ENCODE measurements at places on chromosomes 3 and 15. TPM values are rescaled to one million over a fixed set of nuclear protein-coding genes. Genes with fewer than 3 reads are reported as not detected.
A peak's percentile ranks its signal among the peaks of the same experiment; 100 is the strongest.

REC114 gene
- total RNA-seq: not detected

SLC28A2 gene
- total RNA-seq: 0.08 TPM

PLSCR5 gene
- total RNA-seq: not detected

TGM4 gene
- 0.18 TPM for total RNA-seq

GOLGA8T gene
- not detected for total RNA-seq

RPSA gene
- total RNA-seq: 1,960 TPM

PLA2G4E gene
- not detected for total RNA-seq

NEK11 gene
- 2.2 TPM for total RNA-seq

DNA sequence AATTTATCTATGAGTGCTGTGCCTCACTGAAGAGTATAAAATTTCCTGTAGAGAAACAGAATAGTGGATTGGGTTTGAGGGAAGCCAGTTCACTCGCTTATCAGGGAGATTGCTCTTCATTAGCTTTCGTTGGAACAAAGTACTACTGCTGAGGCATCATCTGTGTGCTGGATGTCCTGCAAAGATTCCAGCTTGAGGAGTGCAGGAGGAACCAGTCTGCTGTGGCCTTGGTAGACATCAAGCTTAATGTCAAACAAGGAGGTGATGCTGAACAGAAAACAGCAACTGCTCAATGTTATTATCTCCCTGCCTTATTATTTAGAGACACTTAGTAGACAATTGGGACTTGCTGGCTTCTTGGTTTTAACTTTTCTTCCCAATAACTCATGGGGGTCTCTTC lies 297.5 kb upstream of the DPH6 start:
- no peak for DNase-seq
- no peaks in the 10 kb centered on the region for H3K4me1 ChIP-seq
- H3K4me3 ChIP-seq: no peak overlapping the region
- H3K27ac ChIP-seq: no peak overlapping the region
- no peaks in the 10 kb centered on the region for H3K27me3 ChIP-seq

DNA sequence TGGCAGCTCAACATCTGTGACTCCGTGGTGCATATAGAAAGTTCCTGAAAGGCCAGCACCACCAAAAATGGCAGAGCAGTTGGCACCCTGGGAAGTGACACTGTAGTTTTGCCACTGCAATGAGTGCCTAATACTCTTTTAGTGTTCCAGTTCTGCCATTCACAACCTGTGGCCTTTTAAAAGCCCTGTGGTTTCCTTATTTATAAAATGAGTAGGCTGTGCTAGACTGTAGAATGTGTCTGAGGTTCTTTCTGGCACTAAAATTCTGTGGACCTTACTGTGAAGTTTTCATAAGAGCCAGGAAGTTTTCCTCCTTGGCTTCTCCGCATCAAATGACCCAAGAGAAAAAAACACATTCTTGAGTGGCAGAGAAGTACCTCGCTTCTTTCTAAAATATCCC lies 74.1 kb downstream of the MME start:
- no peak overlapping the region for H3K4me3 ChIP-seq
- no peaks in the 10 kb centered on the region for H3K27me3 ChIP-seq
- DNase-seq: no peak
- no peaks in the 10 kb centered on the region for H3K4me1 ChIP-seq

- peaks cover 49% of the 10 kb centered on the region for H3K4me1 ChIP-seq
- H3K36me3 ChIP-seq: no peaks in the 10 kb centered on the region
- peak overlapping the region; percentile 87 for H3K4me3 ChIP-seq
Measured at GRCh38 chr15:66704019-66704802, 2.2 kb downstream of the SMAD6 start.

DNA sequence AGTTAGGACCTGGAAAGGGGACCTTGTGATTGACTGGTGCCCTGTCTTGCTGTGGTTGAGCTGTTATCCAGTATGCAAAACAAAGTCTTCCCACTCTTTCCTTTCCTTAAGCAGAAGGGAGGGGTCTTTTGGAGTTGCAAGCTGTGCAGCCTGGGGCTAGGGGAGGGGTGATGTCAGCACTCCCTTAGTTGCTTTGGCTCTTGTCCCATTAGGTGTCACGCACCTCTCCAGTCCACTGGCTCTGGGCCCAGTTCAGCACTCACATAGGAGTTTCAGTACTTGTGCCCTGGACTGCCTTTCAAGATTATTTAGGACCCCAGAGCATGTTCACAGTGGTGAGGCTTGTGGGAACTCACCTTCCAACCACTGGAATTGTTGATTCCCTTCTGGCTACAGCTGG lies 238.5 kb downstream of the DOCK3 start:
- no peak overlapping the region for H3K4me3 ChIP-seq
- peaks cover 4% of the 10 kb centered on the region for H3K27me3 ChIP-seq
- H3K36me3 ChIP-seq: no peaks in the 10 kb centered on the region
- H3K27ac ChIP-seq: no peak overlapping the region
- DNase-seq: no peak
- no peaks in the 10 kb centered on the region for H3K4me1 ChIP-seq

DNA sequence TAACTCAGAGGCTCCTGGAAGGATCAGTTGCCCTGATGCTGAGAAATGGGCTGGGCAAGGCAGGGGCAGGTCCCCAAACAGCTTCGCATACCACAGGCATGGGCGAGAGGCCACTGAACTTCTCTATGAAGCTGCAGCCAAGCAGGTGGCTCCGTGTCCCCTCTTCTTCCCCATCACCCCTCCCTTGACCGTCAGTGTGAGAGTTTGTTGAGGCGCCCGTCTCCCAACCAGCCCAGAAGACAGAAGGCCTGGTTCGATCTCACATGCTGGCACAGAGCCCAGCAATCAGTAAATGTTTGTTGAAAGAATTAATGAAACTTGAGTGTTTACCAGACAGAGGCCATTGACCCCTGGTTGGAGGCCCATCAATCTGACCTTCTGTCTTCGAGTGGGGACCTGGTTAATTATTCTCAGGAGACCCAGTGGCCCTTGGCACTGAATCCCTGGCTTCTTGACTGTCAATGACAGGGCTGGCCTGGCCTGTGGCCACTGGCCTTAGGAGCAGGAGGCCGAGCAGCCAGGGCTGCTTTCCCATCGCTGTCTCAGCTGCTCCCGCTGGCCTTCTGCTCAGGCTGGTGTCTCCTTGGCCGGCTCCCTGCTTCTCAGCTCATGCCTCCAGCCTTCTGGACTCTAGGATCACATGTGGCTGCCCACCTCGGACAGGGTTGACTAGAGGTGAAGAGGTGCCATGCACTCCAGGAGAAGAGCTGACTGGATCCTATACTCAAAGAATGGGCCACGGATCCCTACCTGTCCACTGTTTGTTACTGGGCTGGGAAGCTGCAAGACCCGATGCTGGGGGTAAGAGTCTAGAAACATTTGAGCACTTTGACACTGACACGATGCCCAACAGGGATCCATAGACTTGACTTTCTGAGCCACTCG lies 113.4 kb downstream of the ASB7 start:
- peaks cover 44% of the 10 kb centered on the region for H3K4me1 ChIP-seq
- no peaks in the 10 kb centered on the region for H3K36me3 ChIP-seq
- DNase-seq: peak; percentile 94

- peak; percentile 7 for DNase-seq
- H3K36me3 ChIP-seq: no peaks in the 10 kb centered on the region
- H3K27ac ChIP-seq: no peak overlapping the region
- no peaks in the 10 kb centered on the region for H3K4me1 ChIP-seq
- H3K4me3 ChIP-seq: no peak overlapping the region
Measured at GRCh38 chr3:122255757-122256439, 69.2 kb upstream of the CSTA start.

DNA sequence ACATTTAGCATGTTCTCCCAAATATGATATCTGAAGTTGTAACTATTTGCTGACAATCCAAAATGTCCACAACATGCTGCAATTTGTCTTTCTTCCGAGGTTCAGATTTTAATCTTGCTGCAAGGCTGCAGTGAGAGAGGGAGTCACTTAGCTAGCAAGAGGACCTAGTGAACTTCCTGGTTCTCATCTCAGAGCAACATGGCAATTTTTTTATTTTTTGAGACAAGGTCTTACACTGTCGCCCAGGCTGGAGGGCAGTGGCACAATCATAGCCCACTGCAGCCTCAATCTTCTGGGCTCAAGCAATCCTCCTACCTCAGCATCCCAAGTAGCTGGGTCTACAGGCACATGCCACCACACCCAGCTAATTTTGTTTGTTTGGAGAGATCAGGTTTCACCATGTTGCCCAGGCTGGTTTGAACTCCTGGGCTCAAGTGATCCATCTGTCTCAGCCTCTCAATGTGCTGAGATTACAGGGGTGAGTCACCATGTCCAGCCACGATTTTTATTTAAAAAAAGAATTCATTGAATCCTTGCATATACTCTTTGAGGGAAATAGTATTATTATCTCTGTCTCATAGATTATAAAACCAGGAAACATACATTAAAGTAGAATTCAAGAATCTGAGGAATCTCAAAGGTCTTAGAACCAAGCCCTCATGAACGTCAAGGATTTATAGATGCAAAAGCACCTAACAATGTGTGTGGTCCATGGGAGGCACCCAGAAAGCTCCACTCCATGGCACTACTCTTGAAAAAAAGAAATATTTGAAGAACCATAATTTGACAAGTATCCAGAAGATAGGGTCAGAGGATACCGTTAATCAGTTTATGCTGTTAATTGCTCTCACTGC lies 9.1 kb downstream of the HDC start:
- no peaks in the 10 kb centered on the region for H3K27me3 ChIP-seq
- no peaks in the 10 kb centered on the region for H3K36me3 ChIP-seq
- peaks cover 19% of the 10 kb centered on the region for H3K4me1 ChIP-seq
- H3K27ac ChIP-seq: no peak overlapping the region

GRCh38 chr3:133426721-133427120 lies 26.9 kb downstream of the BFSP2 start:
- H3K36me3 ChIP-seq: no peaks in the 10 kb centered on the region
- H3K27me3 ChIP-seq: no peaks in the 10 kb centered on the region
- H3K27ac ChIP-seq: no peak overlapping the region
- H3K4me1 ChIP-seq: peaks cover 14% of the 10 kb centered on the region
- DNase-seq: no peak
- no peak overlapping the region for H3K4me3 ChIP-seq

DNA sequence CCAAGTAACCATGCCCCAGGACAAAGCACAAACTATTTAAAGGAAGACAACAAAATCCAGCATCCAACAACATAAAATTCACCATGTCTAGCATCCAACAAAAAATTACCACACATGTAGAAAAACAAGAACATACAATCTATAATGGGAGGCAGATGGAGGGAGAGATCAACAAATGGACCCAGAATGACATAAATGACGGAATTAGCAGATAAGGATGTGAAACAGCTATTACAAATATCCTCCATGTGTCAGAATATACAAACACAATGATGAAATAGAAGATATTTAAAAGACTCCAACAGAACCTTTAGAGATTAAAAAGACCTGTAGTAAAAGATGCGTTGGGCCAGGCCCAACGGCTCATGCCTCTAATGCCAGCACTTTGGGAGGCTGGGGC lies 10.8 kb downstream of the LYSMD4 start:
- H3K27me3 ChIP-seq: no peaks in the 10 kb centered on the region
- no peak overlapping the region for H3K4me3 ChIP-seq
- no peak overlapping the region for H3K27ac ChIP-seq
- H3K4me1 ChIP-seq: peaks cover 15% of the 10 kb centered on the region

DNA sequence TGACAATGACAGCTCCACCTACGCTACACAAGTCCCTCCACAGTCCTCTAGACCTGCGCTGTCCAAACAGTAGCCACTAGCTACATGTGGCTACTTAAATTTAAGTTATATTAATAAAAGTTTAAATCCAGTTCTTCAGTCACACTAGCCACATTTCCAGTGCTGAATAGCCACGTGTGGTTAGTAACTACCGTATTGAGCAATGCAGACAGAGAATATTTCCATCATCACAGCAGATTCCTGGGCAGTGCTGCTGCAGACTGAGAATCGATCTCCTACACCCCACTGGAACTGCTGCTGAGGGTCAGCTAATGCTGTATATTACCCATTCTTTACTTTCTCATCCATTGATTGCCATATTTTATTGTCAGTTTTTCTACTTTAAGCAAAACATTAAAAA lies 40.9 kb downstream of the HDC start:
- H3K27me3 ChIP-seq: no peaks in the 10 kb centered on the region
- no peak overlapping the region for H3K27ac ChIP-seq
- peaks cover 3% of the 10 kb centered on the region for H3K36me3 ChIP-seq
- peaks cover 12% of the 10 kb centered on the region for H3K4me1 ChIP-seq
- no peak overlapping the region for H3K4me3 ChIP-seq

GRCh38 chr15:59636184-59636583 lies 21.1 kb downstream of the GTF2A2 start:
- no peak for DNase-seq
- H3K27me3 ChIP-seq: no peaks in the 10 kb centered on the region
- H3K36me3 ChIP-seq: peaks cover 1% of the 10 kb centered on the region
- H3K27ac ChIP-seq: no peak overlapping the region

GRCh38 chr3:170302008-170302407 lies 55.5 kb upstream of the SKIL start:
- no peak overlapping the region for H3K27ac ChIP-seq
- H3K27me3 ChIP-seq: no peaks in the 10 kb centered on the region
- H3K4me1 ChIP-seq: no peaks in the 10 kb centered on the region
- H3K36me3 ChIP-seq: peaks cover 16% of the 10 kb centered on the region
- H3K4me3 ChIP-seq: no peak overlapping the region

DNA sequence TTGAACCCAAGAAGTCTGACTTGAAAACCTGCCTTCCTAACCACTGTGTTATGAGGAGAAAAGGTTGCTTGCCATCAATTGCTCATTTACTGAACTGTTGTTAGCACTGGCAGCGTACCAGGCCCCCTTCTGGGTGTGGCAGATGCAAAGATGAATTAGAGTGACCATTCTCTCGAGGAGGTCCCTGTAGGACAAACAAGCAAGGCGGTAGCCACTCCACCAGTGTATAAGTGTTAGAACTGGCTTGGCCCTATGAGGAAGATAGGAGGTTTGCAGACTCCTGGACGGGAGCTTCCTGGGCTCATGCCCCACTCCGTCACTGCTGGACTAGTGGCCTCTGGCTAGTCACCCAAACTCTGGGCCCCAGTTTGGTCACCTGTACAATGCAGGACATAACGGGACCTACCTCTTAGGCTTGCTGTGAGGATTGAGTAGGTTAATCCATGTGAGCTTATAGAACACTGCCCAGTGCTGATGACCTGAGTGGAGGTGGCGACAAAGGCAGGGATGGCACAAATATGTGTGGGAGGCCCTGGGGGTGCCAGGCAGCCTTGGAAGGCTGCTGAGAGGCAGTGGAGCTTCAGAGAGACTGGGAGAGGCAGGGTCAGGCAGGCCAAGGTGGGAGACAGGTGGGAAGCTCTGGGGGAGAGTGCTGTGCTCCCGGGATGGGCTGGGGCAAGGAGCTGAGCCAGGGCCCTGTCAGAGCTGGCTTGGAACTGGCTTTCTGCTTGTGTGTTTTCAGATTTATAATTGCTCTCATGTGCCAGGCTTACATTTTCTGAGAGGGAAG lies 145.9 kb downstream of the DNAJB8 start:
- peaks cover 42% of the 10 kb centered on the region for H3K4me1 ChIP-seq
- H3K36me3 ChIP-seq: peaks cover 6% of the 10 kb centered on the region
- no peak overlapping the region for H3K4me3 ChIP-seq
- no peak overlapping the region for H3K27ac ChIP-seq

DNA sequence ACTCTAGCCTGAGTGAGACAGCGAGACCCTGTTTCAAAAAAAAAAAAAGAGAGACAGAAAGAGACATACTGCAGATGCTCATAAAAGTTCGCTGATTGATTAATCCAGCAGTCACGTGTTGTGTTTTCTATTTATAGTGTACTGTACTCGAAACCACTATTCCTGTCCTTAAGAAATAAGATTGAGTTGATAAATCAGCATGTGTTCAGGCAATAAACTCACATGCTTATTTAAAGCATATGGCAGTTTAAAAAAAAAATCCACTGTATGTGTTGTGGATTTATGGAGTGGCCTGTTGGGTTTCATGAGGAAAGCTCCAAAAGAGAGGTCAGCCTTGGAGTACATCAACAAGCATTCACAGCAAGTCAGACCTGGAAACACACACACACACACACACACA lies 17.7 kb downstream of the RPL22L1 start:
- no peaks in the 10 kb centered on the region for H3K36me3 ChIP-seq
- DNase-seq: no peak
- H3K27me3 ChIP-seq: no peaks in the 10 kb centered on the region
- H3K27ac ChIP-seq: no peak overlapping the region
